Naive thymus-derived CD4-positive, alpha-beta T cell (primary cell): ENCODE measurements at places on chromosomes 4 and X.

GRCh38 chr4:127102361-127102760 is 530.4 kb upstream of the INTU start:
- H3K36me3 ChIP-seq, result no peaks in the 10 kb centered on the region
- no peak overlapping the region for H3K27ac ChIP-seq
- no peaks in the 10 kb centered on the region for H3K27me3 ChIP-seq
- no peak overlapping the region for H3K4me3 ChIP-seq

- no peaks in the 10 kb centered on the region for H3K27me3 ChIP-seq
- no peak for DNase-seq
- no peaks in the 10 kb centered on the region for H3K36me3 ChIP-seq
- no peak overlapping the region for H3K4me3 ChIP-seq
- no peaks in the 10 kb centered on the region for H3K4me1 ChIP-seq
Observed at GRCh38 chr4:85607624-85608023, 132.7 kb downstream of the ARHGAP24 start.

GRCh38 chrX:115462406-115462805 is 98.6 kb upstream of the PLS3 start:
- no peaks in the 10 kb centered on the region for H3K4me1 ChIP-seq
- H3K4me3 ChIP-seq, result no peak overlapping the region
- no peaks in the 10 kb centered on the region for H3K27me3 ChIP-seq

GRCh38 chr4:158172261-158173258 is at the start of gene GASK1B:
Gene GASK1B, minus strand, starts transcription at chr4:158173025. Its CDS starts 1,650 bp downstream, at chr4:158171375.
- no peak within 1 kb of the TSS for H3K27ac ChIP-seq
- H3K36me3 ChIP-seq, result no peaks in the 10 kb centered on the region
- H3K27me3 ChIP-seq, result no peaks in the 10 kb centered on the region
- DNase-seq, result no peak
- no peak within 1 kb of the TSS for H3K4me3 ChIP-seq
- H3K4me1 ChIP-seq, result no peaks in the 10 kb centered on the region

- H3K36me3 ChIP-seq, result no peaks in the 10 kb centered on the region
- no peak overlapping the region for H3K4me3 ChIP-seq
- H3K27ac ChIP-seq, result no peak overlapping the region
- no peaks in the 10 kb centered on the region for H3K4me1 ChIP-seq
- no peak for DNase-seq
- no peaks in the 10 kb centered on the region for H3K27me3 ChIP-seq
Observed at GRCh38 chr4:94469221-94469784, 17.6 kb downstream of the PDLIM5 start.

DNA sequence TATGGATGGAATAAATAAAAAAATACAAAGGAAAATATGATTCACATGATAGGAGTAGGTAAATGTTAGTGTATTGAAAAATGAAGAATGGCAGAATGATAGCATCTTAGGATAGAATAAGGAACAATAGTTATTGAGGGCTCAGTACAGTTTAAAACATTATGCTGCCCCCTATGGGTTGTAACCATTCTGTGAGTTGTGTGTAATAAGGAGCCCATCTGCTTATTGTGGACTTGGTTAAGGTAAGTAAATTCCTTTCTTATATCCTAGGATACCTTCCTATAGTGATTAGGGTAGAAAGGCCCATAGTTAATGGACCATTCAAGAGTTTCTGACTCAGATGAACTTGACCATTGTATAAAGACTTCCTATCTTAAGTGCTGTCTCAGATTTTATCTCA is 195.8 kb downstream of the PDHA2 start:
- no peaks in the 10 kb centered on the region for H3K36me3 ChIP-seq
- no peaks in the 10 kb centered on the region for H3K27me3 ChIP-seq
- H3K4me3 ChIP-seq, result no peak overlapping the region

DNA sequence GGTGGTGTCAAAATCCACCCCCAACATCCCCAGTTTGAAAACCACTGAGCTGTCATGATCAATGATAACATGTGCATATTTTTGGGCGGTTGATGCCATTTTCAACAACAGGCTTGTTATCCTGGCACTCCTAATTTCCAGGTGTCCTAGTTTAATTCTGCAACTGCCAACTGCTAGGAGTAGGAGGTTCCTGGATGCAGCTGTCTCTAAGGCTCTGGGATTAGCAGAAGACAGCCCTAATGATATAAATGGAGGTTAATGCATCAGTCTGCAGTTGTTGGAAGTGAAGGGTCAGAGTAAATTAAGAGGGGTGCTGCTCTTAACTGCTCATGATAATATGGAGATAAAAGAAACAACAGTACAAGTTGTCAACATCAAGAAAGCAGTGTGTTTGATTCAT is 23.8 kb downstream of the ARFIP1 start:
- no peaks in the 10 kb centered on the region for H3K36me3 ChIP-seq
- DNase-seq, result no peak
- no peak overlapping the region for H3K4me3 ChIP-seq

- H3K4me1 ChIP-seq, result peaks cover 17% of the 10 kb centered on the region
- DNase-seq, result no peak
- H3K36me3 ChIP-seq, result no peaks in the 10 kb centered on the region
- no peak overlapping the region for H3K4me3 ChIP-seq
- H3K27me3 ChIP-seq, result no peaks in the 10 kb centered on the region
- no peak overlapping the region for H3K27ac ChIP-seq
Observed at GRCh38 chrX:124268099-124268498, 64.4 kb upstream of the TEX13D start.

GRCh38 chr4:165312506-165312905 is 15.0 kb upstream of the MSMO1 start:
- no peaks in the 10 kb centered on the region for H3K4me1 ChIP-seq
- no peak overlapping the region for H3K27ac ChIP-seq

GRCh38 chr4:14566518-14566917 is 435.8 kb upstream of the CPEB2 start:
- H3K4me3 ChIP-seq, result no peak overlapping the region
- no peaks in the 10 kb centered on the region for H3K27me3 ChIP-seq
- no peaks in the 10 kb centered on the region for H3K36me3 ChIP-seq
- no peak for DNase-seq

DNA sequence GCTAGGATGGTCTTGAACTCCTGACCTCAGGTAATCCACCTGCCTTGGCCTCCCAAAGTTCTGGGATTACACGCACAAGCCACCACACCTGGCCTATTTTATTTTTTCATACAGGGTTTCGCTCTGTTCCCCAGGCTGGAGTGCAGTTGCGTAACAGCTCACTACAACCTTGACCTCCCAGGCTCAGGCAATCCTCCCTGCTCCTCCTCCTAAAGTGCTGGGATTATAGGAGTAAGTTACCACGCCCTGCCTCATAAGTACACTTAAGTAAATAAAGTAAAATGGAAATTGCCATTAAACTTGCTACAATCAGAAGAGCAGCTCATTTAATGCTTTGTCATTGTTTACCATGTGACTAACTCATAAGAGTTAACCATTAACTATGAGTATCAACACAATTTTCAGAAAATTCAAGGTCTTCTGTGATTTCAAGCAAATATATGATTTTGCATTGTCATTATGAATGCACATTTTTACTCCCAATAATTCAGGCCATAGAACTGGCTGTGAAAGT is 12.3 kb downstream of the UGDH start:
- DNase-seq, result no peak
- H3K4me1 ChIP-seq, result no peaks in the 10 kb centered on the region
- H3K36me3 ChIP-seq, result peaks cover 15% of the 10 kb centered on the region
- no peak overlapping the region for H3K4me3 ChIP-seq
- H3K27me3 ChIP-seq, result no peaks in the 10 kb centered on the region
- H3K27ac ChIP-seq, result no peak overlapping the region

- no peak overlapping the region for H3K27ac ChIP-seq
- H3K36me3 ChIP-seq, result no peaks in the 10 kb centered on the region
- DNase-seq, result no peak
- no peaks in the 10 kb centered on the region for H3K4me1 ChIP-seq
- no peaks in the 10 kb centered on the region for H3K27me3 ChIP-seq
- no peak overlapping the region for H3K4me3 ChIP-seq
Observed at GRCh38 chr4:124703154-124703553, 9.4 kb downstream of the ANKRD50 start.

DNA sequence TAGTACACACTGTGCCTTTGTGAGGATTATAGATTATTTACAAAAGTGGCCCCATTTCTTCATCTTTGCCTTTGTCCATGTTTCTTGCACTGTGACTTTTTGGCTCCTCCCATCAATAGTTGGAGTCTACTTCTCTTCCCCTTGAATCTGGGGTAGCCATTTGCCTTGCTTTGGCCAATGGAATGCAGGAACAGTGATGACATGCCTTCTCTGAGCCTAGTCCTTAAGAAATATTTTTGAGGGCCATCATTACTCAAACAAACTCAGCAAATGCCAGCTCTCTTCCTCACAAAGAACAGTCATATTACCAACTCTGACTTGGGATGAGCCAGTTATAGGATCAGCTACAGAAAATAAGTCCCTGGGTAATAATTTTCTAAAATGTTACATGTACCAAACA is 189.6 kb downstream of the FRMPD4 start:
- H3K4me1 ChIP-seq, result no peaks in the 10 kb centered on the region
- no peak for DNase-seq
- no peak overlapping the region for H3K27ac ChIP-seq

DNA sequence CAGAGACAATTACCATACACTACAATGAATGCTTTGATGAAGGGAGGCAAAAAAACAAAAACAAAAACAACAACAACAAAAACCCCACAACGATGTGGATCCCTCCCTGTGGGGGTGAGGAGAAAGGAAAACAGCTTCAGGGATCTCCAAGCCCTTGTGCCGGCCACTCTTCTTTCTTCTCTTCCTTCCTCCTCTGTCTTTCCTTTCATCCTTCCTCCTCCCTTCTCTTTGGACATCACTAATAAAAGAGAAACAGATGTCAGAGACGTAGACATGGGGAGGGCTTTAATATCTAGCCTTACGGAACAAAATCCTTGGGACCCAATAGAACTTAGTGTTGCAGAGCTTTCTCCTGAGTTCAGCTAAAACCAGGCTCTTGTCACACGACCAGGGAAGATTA is 18.8 kb upstream of the STX18 start:
- H3K27ac ChIP-seq, result no peak overlapping the region
- no peaks in the 10 kb centered on the region for H3K4me1 ChIP-seq
- H3K4me3 ChIP-seq, result no peak overlapping the region
- H3K27me3 ChIP-seq, result no peaks in the 10 kb centered on the region
- no peaks in the 10 kb centered on the region for H3K36me3 ChIP-seq

DNA sequence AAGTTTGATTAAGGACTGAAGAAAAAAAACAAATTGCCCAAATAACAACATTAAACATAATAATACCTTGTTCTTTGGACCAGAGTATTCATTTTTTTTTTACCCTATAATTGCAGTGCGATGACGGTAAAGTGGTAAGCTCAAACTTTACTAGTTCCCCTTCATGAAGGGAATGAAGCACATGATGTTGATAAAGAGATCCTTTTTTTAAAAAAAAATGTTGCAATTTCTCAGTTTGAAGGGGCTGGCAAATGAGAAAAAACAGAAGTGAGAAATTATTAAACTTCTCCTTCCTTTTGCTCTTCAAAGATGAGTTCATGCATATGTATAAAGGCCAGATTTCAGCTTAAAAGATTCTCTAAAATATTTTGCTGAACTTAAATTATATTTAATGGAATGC is 231.7 kb downstream of the C4orf33 start:
- no peaks in the 10 kb centered on the region for H3K27me3 ChIP-seq
- H3K4me3 ChIP-seq, result no peak overlapping the region
- H3K36me3 ChIP-seq, result no peaks in the 10 kb centered on the region
